Cerebellum (tissue), 4 donors: ENCODE measurements at places on chromosomes 7 and 10. TPM values are rescaled to one million over a fixed set of nuclear protein-coding genes. Genes with fewer than 3 reads are reported as not detected.
A peak's percentile ranks its signal among the peaks of the same experiment; 100 is the strongest.

The ELMO1 gene
- total RNA-seq: 96.8 TPM

- no peak for DNase-seq
Observed at GRCh38 chr10:103617602-103618385, 124.3 kb downstream of the NEURL1 start.

The ARPC1B gene
- 14.4 TPM for total RNA-seq

The SLC26A5 gene
- 0.18 TPM for total RNA-seq

DNA sequence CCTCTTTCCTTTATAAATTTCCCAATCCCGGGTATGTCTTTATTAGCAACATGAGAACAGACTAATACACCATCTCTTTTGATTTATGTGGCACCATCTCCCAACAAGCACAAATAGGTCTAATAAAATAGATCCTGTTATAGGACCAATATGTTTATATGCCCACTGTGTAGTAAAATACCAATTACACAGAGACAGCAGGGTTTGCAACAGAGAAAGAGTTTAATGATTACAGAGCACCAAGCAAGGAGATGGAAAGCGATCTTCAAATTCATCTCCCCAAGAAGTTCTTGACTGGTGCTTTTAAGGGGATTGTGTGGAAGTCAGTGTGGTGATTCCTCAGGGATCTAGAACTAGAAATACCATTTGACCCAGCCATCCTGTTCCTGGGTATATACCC lies 33.5 kb upstream of the TECTB start:
- no peak for DNase-seq

DNA sequence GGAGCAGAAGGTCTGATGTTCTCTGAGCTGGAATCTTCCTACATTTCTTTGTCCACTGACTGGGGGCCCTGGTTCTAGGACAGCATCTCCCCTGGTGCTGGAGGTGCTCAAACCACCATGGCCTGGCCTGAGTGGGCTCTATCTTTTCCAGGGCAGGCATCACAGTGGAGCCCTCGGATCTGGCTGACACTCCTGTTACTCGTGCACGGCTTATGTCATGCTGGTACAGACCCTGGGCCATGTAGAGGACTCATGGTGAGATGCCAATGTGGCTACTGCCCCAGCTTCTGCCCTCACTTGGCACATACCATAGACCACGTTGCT lies 96.0 kb downstream of the HIPK2 start:
- DNase-seq: no peak

The STOX1 gene
- total RNA-seq: 16.2 TPM

DNA sequence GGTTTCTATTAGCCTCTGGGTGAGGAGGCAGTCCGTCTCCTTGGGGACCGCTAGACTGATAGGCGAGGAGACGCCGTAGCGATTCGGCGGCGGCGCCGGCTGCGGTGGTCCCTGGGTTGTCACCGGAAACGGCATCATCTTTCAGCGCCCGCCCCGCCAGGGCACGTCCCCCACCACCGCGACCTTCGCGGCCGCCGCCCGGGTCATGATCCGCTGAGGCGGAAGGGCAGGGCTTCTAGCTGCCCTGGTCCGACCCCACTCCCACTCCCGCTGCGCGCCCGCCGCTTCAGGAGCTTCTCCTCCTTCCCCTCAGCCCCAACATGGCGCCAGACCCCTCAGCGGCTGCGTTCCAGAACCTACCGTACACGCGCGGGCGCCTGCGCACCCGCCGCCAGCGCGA lies at the start of gene PAPOLB:
Gene PAPOLB, minus strand, starts transcription at position 358 of the 400 bp plus-strand sequence. Its CDS starts 220 bp downstream, at position 138.
- no peak for DNase-seq

GRCh38 chr7:45020915-45021314 lies 20.9 kb downstream of the CCM2 start:
- no peak for DNase-seq

The DNAJC2 gene
- 15.8 TPM for total RNA-seq

DNA sequence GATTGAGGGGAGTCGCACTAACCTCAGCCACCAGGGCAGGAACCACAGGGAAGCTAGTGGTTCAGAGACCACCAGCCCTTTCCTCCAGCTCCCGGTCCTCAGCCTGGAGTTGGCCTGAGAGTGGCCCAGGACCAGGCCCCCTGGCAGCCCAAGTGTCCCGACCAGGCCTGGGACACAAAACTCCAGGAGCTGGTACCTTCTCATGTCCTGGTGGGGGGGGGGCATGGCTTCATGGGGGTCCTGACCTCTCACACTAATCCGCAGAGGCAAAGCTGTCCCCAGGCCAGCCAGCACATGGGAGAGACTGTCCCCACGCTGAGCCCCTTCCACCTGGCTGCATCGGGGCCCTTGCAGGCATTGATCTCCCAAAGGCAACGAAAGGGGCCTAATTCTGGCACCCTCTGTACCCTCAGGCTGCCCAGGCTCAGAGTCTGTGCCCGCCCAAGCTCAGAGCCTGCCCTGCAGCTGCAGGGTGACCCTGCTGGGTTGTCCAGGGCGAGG lies 28.2 kb downstream of the GPRIN2 start:
- no peak for DNase-seq

- DNase-seq: no peak
Observed at GRCh38 chr7:128010391-128011127, 20.7 kb downstream of the LRRC4 start.

DNA sequence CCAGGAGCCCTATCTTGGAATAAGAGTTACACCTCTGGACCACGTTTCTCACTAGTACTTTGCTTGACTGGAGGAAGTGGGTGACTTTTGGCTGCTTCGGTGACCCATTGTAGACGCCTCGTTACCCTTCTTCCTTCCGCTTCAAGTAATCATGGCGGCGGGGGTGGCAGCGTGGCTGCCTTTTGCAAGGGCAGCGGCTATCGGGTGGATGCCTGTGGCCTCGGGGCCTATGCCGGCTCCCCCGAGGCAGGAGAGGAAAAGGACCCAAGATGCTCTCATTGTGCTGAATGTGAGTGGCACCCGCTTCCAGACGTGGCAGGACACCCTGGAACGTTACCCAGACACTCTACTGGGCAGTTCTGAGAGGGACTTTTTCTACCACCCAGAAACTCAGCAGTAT lies 1.5 kb downstream of the KCND2 start:
- peak; percentile 19 for DNase-seq

DNA sequence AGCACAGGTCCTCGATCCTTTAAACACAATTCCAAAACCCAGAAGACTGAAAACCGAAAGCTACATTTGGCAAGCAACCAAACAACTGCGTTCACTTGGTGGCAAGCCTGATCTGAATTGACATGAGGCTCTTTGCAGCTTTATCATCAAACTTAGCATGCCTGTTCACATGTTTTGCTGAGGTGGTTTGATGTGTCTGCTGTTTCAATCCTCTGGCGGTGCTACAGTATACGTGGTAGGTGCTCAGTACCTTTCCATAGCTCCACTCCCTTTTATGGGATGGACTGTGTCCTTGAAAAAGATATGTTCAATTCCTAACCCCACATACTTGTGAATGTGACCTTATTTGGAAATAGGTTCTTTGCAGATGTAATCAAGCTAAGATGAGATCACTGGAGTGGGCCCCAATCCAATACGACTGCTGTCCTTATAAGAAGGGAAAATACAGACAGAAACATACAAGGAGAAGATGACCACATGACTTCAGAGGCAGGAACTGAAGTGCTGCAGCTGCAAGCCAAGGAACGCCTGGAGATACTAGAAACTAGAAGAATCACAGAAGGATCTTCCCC lies 33.4 kb downstream of the CCDC6 start:
- no peak for DNase-seq

The VPS37D gene
- 14.7 TPM for total RNA-seq

DNA sequence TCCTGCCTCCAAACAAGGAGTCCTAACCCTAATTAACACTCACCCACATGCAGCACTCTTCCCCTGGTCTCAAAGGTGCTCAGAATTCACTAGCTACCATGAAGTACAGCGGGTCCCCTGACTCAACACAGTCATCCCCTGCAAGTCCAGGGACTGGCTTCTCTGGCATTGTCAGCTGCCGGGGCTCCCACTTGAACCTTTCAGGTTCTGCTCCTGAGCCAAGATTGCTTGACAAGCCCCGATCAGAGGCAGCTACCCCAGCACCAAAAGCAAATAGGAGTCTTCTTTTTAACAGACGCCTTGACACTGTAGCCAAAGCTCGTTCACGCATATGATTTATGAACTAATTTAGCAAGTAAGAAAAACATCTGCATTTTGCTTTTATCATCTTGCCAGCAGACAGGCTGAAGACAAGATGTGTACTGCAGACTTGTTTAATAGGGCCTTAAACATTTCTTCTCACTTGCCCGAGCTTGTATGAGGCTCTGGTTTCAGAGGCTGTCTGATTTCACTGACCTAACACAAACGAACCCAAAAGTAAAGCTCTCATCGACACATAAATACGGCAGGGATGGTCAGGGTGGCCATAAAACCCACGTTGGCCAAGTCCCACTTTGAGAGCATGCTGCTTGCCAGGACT lies 67.6 kb upstream of the ADAM12 start:
- DNase-seq: no peak

DNA sequence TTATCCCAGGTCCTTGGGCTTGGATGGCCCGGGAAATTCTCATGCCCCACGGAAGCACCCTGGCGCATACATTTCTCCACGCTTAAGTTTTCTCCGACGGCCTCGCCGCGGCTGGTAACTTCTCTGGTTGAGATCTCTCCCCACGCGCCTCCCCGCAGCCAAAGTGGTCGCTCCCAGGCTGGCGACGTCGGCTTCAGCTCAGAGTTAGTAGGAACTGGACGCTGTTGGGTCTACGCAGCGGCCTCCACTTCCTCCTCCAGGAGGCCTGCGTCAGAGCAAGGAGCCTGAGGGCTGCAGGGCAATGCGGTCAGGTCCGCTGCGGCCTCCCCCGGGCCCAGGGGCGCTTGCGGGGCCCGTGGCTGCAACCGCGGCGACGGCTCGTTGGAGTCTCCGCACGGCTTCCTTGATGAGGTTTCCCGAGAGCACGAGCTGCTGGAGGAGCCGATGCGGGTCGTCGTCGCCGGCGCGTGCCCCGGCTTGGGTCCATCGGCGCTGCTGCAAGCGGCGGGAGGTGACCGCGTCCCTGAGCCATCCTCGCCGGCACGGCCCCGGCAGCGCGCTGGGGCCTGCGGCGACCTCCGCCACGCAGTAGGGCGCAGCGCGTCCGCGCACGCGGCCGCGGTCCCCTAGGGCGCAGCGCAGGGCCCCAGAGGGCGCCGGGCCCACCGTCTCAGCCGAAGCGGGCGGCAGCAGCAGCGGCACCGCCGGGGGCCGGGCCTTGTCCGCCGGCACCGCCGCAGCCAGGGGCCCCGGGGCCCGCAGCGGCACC lies 744 bp downstream of the FRAT2 start:
- no peak for DNase-seq

The IDI2 gene
- not detected for total RNA-seq

GRCh38 chr7:30453921-30454320 lies 24.7 kb downstream of the NOD1 start:
- no peak for DNase-seq

The FAM107B gene
- 49.0 TPM for total RNA-seq

DNA sequence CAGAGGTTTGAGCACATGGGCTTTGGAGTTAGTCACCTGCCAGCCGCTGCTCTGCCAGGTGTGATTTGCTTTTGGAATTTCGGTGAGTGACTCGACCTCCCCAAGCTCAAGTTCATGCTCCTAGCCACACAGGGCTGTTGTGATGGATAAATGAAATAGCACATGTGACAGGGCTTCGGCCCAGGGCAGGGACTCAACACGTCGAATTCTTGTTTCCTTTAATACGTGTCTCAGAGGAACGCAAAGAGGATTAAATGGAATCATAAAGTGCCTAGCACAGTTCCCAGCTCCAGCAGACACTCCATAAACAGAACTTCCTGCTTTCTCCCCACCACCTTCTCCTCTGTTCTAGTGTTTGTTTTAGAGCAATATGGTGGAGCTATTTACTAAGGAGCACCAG lies 88.3 kb upstream of the CHST15 start:
- DNase-seq: no peak

GRCh38 chr7:81886211-81886764 lies 116.4 kb upstream of the HGF start:
- DNase-seq: no peak

- DNase-seq: peak; percentile 75
Observed at GRCh38 chr7:103447073-103447960, 1.3 kb upstream of the SLC26A5 start.

DNA sequence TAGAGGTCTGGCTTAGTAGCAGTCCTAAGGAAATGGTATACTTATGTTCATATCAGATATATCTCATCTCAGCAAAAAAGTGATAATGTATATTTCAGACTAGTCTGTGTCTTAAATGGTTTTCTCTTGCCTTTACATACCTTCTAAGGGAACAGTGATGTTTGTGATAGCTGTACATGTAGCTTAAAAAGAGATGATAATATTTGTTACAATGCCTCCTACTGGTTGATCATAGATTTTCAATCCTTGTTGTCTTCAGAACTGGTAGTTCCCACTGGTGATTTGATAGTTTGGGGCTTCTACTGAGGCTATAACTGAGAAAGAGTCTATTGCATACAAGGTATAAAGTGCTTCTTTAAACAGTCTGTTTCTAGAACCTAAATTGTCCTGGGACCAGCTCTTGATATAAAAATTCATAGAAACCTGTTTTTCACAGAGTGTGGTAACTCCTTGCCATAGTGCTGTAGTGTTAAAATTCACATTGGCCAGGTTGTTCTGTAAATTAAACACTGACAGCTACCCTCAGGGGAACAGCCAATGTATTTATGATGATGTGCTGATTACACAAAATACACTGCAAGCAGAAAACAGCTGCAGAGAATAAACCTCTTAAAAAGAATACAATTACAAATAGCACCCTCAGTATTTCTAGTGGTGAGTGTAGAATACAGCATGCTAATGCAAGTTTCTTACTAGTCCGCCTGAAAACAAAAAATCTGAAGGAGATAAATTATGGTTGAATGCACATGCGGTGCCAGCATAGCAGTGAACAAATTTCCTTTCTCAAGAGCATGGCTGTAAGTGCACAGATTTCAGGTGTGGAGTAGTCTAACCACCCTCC lies 90.3 kb downstream of the BTRC start:
- no peak for DNase-seq

DNA sequence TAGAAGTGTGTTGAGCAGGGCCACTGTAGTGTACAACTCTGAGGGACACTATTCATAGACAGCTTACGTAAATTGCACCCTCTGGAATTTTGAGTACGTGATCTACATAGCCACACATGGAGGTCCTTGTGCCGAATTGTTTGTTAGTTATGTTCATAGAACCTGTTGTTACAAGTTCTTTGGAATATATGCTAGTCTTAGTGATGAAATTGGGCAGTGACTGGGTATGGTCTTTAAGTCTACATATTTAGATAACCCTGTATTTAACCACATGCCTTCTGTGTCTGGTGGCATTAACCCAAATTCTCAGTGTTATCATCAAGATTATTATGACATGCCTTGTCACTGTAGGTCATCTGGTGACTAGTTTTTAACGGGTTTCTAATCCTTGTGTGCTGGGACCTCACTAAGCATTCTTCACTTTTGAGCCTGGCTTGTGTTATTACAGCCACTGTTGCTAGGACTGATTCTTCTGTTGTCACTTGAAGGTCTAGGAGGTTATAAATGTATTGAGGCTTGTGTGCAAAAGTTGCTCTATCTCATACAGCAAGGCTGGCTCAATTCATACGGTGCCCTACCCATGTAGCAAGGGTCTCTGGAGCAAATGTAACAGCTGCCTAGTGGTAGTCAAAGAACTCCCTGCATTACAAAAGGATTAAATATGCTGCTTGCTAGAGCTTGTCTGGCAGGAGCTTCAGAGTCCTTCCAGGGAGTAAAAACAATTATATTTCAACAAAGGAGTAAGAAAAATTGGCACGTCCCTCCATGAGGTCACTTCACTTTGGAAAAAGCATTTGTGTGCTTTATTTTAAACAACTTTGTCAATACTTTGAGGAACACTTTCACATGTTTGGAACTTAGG lies 65.4 kb downstream of the CDK14 start:
- no peak for DNase-seq
